ENCODE measurements at places on chromosomes 6 and 20.

- DNase-seq, result no peak
These were observed 30.9 kb upstream of the NEDD9 start for GRCh38 chr6:11263291-11263775.

DNA sequence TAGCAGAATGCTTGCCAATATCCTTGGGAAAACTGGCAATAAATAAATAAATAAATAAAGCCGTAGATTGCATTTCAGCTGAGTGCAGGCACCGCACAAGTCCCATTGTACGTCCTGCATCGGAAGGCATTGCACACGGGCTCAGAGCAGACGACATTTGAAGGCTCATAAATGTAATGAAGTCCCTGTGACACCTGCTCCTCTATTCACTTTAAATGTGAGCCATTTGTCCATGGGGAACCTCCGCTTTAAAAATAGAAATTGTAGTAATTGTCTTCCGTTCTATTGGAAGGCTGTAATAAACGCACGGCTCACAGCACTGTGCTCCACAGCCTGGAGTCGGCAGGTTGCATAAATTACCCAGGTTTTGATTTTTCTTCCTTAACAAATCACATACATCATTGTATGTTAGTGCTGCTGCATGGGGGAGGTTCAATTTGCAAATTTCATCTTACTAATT, 32.6 kb downstream of the MYT1 start:
- no peak for DNase-seq

DNA sequence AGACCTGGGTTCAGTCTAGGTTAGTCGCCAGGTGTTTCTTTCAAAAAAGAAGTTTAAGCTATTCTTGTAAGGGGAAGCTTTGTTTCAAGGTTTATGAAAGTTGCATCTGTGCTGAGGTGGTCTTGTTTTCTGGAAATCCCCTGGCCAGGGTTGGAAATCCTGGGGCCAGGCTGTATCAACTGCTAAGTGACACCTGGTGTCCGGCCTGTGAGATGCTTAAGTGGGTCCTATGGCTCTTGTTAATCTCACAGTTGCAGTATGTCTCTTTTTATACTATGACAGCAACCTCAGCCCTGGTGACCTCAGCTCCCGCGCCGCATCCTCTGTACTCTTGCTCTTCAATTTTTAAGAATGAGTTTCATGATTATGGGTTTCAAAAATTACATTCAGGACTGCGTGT, 72.0 kb downstream of the CHMP4B start:
- DNase-seq, result no peak

- no peak for DNase-seq
These were observed 287.7 kb upstream of the STXBP5 start for GRCh38 chr6:146916435-146917025.

GRCh38 chr6:6191476-6191875, 129.0 kb downstream of the F13A1 start:
- no peak for DNase-seq

DNA sequence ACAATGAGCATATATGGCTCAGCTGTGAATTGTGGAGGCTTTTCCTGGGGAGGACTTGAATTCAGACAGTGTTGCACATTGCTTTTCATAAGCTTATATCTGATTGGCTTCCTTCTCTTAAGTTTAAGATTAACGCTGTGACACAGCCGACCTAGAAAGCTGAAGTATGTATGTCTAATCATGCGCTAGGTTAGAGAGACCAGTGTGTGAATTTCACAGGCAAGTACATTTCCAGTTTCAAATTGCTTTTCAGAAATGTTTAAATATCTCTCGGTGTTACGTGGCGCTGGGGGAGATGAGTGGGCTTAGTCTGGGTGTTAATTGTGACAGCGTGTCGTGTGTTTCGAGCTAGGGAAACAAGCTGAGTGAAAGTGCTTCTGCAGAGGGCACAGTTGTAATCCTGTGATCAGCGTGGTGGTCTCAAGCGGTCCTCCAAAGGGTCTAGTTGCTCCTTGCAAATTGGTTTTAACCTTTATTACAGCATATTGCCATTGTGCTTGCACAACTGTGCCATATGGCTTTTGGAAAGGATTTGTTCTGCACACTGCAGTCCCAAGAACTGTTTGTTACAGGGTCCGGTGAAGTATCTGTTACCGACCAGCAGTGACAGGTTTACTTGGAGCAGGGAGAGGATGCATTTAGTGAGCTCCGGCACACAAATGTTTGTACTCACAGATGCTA, 166.6 kb downstream of the SASH1 start:
- DNase-seq, result no peak

- DNase-seq, result no peak
These were observed 65.3 kb downstream of the EDN3 start for GRCh38 chr20:59365611-59366285.

GRCh38 chr6:156167016-156167624, 610.1 kb upstream of the ARID1B start:
- DNase-seq, result no peak

DNA sequence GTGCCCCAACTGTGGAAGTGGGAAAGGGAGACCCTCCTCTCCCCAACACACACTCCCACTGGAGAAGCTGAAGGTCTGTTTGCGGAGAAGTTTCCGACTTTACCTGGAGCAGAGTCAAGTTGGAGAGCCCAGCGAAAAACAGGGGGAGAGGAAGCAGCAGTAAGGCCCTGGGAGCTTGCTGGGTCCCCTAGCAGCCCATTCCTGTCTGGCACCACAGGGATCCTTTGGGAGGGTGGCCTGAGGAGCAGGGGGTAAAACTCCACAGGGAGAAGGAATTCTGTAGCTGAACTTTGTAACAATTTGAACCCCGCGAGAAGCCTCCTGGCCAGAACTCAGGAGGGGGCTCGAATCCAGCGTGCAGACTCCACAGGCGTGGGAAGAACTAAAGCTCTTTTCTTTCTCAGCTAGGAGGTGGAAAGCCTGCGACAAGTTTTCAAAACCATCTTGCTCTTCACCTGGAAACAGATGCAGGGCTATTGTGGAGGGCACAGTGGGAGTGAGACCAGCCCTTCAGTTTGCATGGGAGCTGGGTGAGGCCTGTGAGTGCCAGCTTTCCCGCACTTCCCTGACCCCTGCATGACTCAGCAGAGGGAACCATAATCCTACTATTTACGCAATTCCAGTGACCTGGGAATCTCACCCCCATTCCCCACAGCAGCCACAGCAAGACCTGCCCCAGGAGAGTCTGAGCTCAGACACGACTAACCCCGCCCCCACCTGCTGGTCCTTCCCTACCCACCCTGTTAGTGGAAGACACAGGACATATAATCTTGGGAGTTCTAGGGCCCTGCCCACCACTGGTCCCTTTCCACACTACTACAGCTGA, 25.8 kb downstream of the SERPINB9 start:
- no peak for DNase-seq

All from stimulated activated CD4-positive, alpha-beta T cell treated with anti-CD3 and anti-CD28 coated beads, Interleukin-4, amount 100 ng/mL, for 1 hour (primary cell).